ENCODE measurements at places on chromosomes 7 and 10.

DNA sequence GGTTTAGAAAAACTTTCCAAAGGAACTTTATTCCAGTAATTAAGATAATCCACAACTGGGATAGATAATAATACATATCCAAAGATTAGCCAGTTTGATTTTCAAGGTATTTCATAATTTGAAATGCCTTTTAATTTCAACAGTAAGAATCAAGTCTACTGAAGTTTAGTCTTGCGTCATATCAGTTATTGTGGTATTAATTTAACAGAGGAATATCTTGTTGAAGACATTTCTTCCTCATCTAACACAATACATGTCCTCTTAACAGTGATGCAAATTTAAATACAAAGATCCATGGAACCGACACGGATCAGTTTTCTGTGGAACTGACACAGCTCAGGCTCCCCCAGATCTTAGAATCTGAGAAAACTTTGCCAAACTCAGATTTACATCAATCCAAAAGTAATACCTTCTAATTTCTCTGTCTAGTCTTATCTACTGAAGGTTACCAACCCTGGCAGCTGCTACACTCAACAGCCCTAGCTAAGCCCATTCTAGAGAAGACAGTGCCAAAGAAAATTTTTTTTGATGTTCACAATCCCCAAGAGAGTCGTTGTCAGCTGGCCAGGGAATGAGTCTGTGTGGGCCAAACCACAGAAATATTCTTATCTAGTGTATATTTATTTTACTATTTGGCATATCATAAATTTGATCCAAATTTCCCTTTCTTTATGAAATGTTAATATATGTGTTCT lies 365.2 kb upstream of the MEOX2 start:
- peak; percentile 72 for DNase-seq

DNA sequence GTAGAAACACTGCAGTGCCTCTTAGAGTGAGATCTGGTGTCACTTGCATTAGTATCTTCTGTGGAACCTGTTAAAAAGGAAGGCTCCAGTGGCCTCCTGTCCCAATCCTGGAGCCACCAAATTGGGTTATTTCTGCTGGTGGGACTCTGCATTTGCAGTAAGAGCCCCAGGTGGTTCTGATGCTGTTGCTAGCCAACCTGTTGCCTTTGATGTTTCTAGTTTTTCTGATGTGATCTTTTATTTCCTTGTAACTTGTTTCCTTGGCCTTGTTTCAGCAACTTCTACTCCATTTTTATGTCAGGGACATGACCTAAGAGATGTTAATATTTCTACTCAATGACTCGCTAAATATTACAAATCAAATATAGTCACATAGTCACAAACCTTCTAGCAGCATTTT lies 12.5 kb upstream of the STN1 start:
- no peak for DNase-seq

GRCh38 chr7:117038408-117038807 lies 85.1 kb downstream of the ST7 start:
- DNase-seq = no peak

GRCh38 chr7:18268571-18268970 lies 227.0 kb upstream of the HDAC9 start:
- no peak for DNase-seq

DNA sequence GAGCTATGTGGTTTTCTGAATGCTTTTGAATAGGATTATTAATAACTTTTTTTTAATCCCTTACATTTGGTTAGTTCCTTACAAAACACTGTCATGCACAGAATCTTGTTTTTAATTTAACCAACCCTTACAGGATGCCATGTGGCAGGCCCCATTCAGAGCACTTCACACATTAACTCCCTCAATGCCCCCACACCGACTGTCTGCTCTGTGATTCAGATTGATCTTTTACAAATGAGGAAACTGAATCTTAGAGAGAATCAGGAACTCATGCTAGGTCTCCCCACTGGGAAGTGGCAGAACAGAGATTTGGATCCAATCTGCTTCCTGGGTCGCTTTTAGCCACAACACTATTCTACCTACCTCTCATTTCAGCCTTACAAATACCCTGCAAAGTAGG lies 195.8 kb upstream of the NPVF start:
- DNase-seq = no peak

DNA sequence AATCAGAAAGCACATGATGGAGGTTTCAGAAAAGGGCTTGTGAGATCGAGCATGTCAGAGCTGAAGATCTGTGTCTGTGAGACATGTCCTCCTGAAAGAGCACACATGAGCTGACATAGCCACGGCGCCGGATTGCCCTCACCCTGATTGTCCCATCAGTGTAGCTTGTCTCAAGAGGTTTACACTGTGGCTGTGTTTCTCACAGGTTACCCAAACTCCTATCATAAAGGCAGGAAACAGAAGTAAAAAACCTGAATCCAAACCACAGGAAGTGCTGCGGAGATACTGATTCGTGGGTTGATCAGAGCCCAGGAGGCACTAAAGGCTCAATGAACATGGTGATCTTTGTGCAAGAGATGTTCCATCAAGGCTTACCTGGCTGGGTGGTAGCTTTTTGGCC lies 3.9 kb upstream of the ATP6V0E2 start:
- DNase-seq = no peak

DNA sequence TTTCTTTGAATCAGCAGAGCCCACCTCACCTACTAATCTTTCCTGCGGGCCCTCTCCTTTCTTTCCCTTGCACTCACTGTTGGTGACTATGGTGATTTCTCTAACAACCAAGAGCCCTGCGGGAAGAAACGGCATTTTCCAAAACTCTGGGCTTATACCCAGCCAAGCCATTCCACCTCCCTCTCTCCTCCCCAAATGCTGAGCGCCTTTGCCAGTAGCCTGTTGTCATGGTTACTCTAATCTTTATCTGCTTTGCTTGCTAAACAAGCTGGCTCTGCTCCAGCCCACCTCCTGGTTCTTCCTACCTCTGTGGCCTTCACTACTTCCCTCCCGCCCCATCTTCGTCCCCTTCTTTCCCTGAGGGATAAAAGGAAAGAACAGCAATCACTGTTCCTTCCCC lies 86.7 kb downstream of the DGKI start:
- DNase-seq = no peak

- DNase-seq = no peak
These were observed 29.2 kb upstream of the ZNRF2 start for GRCh38 chr7:30255064-30255769.

DNA sequence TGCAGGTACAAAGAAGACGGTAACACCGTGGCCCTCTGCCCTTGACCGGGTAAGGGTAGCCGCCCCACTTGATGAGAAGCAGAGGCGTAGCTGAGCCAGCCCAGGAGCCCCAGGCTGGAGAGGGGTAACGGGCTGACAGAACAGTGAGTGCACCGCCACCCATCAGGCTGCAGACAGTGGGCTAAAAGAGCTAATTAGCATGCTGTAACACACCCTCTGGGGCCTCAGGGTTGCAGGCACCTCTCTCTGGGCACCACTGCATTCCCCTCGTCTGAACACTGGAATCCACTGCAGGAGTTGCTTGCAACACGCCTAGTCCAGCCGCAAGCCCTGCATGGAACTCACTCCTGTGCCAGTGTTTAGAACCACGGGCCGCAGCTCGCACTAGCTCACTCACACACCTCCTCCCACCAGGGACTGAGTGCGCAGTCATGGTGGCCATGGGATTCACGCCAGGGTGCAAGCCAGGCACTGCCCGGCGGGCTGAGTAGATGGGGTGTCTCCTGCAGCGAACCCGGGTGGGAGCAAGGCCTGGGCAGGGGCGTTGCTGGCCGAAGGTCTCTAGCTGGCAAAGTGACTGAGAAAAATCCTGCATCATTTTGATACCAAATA lies 36.1 kb downstream of the AGMO start:
- DNase-seq = no peak

GRCh38 chr10:64040781-64041180 lies 519.6 kb downstream of the REEP3 start:
- DNase-seq = no peak

Measured in fibroblast of skin of scalp (primary cell).